ENCODE measurements at places on chromosomes 1 and 21.

DNA sequence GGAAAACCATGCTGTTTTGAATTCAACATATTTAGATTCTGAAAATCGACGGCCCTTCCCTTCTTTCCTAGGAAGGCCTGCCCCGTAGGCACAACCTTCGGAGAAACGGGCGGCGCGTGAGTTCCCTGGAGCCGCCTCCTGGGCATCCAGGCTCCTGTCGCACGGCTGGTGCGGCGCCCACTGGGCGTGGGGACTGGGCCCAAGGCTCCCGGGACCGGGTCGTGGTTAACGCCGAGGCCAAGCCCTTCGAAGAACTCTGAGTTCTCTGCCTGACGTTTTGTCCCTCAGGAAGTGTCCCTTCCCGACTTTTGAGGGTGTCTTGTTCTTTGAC, 19.2 kb upstream of the TBX15 start:
- no peak for DNase-seq

DNA sequence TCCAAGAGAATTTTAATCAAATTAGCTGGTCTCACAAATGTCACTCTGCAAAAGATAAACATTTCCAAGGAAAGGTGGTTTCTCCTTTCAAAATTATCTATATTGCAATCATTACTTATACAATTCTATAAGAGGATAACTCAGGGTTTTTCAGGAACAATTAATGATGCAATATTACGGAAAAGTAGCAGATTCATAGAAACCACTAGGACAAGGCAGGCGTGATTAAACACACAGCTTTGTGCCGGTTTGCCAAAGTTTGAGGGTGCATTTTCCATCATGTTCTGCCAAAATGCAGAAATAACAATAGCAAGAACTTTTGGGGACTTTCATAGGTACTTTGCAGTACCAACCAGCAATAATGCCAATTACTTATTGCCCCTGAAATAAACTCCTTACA, 605 bp downstream of the TNFRSF9 start:
- DNase-seq, result no peak

GRCh38 chr1:209703834-209704504, 677 bp upstream of the HSD11B1 start:
- DNase-seq, result no peak

DNA sequence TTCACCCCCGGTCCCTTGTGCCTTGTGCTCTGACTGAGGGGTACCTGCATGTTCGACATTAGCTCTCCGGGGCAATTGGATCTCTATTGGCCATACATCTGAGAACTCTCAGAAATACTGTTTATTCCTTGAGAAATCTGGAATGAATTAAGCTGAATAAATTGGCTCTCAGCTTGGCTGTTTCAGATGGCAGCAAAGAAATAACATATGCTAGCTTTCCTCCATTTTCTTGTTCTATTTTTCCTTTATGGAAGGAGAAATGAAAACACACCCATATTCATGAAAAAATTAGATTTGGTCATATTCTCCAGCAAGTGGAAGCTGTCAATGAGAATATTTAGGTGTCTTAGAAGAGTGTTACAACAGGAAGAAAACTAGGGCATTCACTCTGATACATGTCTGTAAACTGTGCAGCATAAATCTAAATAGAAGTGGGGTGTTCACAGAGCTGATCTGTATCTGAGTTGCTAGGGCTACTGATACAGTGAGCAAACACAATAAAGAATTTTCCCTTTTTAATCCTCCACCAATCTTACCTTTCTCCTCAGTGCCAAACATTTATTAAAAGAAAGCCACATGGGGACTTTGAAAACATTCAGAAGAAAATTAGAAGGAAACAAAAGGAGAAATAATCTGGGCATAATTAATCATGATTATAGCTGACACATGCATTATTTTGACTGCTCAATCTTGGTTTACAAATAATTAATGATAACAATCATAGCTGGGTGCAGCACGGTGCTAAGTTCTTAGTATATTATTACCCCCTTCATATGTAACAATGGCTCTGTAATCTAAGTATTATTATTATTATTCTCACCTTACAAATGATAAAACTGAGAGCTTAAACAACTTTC, 671.9 kb upstream of the USP24 start:
- DNase-seq, result no peak

DNA sequence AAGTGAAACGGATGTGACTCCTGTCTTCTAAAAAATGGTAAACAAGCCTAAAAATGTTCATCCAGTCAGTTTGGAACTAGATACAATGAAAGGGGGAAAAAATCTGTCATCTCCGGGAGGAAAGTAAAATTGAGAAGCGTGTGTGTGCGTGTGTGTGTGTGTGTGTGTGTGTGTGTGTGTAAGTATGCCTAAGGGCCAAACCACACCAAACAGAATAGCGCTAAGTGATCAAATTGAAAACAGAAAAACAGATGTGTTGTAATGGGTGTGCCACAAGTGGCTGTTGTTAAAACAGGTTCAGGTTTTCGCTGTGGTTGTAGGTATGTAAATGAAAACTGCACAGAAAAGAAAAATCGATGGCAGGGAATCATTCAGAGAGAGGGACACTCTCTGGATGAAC, 106.7 kb downstream of the RNF220 start:
- DNase-seq, result no peak

GRCh38 chr1:68221980-68222373, 10.3 kb downstream of the WLS start:
- no peak for DNase-seq

GRCh38 chr1:36663772-36664430, 181.2 kb upstream of the CSF3R start:
- no peak for DNase-seq

- DNase-seq, result no peak
Observed at GRCh38 chr1:115505148-115505571, 136.6 kb upstream of the VANGL1 start.

GRCh38 chr1:248189026-248189425, 8.0 kb upstream of the OR2M3 start:
- no peak for DNase-seq

- DNase-seq, result no peak
Observed at GRCh38 chr21:32521736-32522355, 63.5 kb downstream of the TCP10L start.

GRCh38 chr1:26417111-26417759, 6.6 kb downstream of the LIN28A start:
- DNase-seq, result peak; percentile 53

DNA sequence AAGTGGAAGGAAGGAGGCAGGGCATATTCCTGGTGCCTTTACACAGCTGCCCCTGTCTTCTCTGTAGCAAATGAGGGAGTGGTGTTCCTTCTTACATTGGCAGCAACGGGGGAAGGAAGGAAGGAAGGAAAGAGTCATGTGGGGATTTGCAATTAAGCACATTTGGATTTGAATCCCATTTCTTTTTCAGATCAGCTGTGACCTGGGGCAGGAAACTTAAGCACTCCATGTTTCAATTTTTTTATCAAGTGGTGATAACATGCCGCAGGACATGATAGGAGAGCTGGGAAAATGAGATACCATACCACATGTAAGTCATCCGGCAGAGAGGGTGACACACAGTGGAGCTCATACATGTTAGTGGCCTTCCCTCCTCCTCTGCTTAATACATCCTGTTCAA, 186.8 kb downstream of the APP start:
- no peak for DNase-seq

- DNase-seq, result no peak
Observed at GRCh38 chr1:65316233-65316632, 6.9 kb downstream of the DNAJC6 start.

GRCh38 chr1:180264595-180264994, 34.5 kb downstream of the LHX4 start:
- DNase-seq, result no peak

- DNase-seq, result no peak
Observed at GRCh38 chr1:164561472-164561871, 2.5 kb downstream of the PBX1 start.

Measured in left colon (tissue), 2 donors.